ENCODE measurements at places on chromosomes 4 and X.

DNA sequence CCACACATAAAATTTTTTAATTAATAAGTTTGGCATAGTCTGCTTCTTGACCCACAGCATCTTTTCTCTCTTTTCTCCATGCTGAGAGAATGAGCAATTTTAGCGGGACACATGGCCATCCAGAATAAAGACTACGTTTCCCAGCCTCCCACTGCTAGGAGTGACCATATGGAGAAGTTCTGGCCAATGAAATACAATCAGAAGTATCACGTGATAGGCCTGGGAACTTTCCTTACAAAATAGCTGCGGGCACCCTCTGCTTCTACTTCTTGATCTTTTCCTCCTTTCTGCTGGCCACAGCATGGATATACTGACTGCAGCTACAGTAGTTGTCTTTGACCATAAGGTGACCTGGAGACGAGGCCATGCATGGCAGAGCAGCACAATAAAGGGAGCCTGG lies 348.0 kb downstream of the BCOR start:
- no peak for DNase-seq

- DNase-seq, result no peak
Measured at GRCh38 chr4:57628004-57628403, 517.8 kb upstream of the IGFBP7 start.

DNA sequence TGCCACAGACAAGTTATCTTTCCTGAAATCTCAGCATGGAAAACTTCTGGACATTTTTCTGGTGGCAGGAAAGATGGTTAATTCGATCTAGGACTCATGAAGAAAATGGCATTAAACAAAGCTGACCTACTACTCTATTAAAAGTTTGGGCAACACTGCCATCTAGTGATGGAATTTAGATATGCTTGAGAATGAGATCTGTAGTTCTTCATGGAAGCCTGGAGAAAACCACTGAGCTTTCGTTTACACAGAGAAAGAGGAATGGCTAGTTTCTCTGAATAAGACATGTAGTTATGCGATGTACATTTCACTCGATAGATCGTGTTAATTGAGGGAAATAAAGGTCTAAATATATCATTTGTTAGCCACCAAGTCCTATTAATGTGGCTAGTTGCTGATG lies 51.7 kb upstream of the CHRDL1 start:
- peak; percentile 52 for DNase-seq

GRCh38 chr4:24245491-24245820 lies 338.9 kb downstream of the DHX15 start:
- DNase-seq, result no peak

DNA sequence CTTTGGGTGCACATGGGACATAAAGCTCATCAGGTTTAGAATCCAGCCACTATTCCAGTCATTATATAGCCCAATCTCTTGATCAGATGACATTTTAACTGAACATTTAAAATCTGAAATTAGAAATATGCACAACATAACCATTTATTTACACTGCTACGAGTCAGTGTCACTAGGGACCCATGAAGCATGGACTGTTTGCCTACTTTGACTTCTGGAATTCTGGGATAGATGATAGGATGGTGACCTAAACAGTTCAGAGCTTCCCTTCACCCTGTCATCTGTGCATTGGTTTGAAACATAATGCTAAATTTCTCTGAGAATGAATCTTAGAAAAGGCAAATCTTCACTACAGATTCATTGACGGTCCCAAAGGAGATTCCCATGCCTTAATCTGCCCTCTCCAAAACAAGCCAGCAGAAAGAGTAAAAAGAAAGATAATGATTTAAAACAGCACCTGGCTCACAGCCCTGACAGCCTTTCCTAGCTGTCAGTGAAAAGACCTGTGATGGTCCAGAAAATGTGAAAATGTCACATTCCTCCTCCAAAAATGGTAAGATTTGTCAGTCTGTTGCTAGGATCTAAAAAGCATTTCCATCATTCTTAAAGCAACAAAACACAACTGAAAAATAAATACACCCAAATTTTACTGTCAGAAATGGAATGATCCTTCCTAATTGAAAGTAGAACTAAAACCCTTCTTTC lies 18.9 kb upstream of the HERC3 start:
- no peak for DNase-seq

DNA sequence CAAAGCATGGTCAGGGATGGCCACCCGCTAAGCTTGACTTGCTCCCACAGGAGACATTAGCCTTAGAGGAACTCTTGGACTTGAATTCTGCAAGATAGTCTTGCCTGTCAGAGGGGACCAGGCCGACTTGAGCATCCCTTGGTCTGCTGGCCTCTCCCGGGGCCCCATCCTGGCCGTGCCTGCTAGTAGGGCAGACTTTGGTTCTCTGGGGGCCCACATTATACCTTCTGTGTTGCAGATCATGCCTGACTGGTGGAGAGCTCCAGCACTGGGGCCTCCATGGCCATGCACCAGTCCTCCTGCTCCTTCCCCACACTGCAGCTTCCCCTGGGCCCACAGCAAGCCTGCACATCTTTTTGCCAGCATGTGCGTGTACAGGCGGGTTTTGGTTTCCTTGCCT lies 46.5 kb downstream of the DACH2 start:
- DNase-seq, result no peak

DNA sequence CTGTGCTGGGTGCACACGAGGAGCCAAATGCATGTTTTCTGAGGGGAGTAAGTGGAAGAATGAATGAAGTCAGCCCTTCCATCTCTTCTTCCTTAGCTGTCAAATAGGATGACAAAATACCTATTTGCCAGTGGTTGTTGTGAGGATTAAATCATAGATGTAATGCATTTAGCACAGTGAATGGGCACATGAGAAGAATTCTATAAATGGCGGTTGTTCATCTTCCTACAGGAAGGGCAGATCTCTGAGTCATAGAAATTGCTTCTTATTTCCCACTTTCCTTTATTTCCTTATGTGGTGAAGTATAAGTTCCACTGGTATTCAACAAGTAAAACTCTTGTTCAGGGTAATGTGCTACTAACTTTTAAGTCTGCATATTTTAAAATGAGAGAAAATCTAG lies 83.1 kb downstream of the SORBS2 start:
- DNase-seq, result no peak

GRCh38 chr4:23750125-23750524 lies 139.7 kb downstream of the PPARGC1A start:
- no peak for DNase-seq

GRCh38 chrX:126338916-126339315 lies 172.8 kb upstream of the DCAF12L2 start:
- no peak for DNase-seq

- no peak for DNase-seq
Measured at GRCh38 chrX:87578978-87579377, 61.4 kb downstream of the KLHL4 start.

DNA sequence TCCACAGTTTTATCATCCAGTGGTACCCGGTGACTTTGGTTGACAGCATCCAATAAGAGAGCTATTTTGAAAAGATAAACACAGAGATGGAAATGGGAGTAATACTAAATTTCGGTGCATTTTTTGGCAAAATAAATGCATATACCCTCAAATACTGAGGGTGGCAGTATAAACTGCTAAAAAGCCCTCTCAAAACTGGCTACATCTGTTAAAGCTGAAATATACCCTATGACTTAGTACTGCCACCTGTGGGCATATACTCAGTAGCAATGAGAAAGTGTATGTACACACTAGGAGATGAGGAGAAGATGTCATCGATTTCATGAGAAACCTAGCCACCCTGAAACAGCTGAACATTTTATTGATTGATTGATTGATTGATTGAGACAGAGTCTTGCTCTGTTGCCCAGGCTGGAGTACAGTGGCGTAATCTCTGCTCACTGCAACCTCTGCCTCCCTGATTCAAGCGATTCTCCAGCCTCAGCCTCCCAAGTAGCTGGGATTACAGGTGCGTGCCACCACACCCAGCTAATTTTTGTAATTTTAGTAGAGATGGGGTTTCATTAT lies 12.2 kb upstream of the TMEM128 start:
- peak; percentile 63 for DNase-seq

DNA sequence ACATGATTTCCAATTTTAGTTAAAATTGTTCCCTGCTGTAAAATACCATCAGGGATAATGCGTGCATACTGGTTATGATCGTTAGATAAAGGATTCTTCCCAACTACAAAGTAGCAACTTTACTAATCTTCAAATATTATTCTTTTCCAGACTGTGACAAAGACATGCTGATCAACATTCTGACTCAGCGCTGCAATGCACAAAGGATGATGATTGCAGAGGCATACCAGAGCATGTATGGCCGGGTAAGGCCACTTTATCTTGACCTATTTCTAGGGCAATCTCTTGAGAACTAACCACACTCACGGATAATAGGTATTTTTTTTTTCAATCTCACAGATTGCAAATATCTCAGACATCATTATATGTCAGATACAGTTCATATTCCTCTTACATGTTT lies 47.0 kb downstream of the ANXA10 start:
- DNase-seq, result no peak

DNA sequence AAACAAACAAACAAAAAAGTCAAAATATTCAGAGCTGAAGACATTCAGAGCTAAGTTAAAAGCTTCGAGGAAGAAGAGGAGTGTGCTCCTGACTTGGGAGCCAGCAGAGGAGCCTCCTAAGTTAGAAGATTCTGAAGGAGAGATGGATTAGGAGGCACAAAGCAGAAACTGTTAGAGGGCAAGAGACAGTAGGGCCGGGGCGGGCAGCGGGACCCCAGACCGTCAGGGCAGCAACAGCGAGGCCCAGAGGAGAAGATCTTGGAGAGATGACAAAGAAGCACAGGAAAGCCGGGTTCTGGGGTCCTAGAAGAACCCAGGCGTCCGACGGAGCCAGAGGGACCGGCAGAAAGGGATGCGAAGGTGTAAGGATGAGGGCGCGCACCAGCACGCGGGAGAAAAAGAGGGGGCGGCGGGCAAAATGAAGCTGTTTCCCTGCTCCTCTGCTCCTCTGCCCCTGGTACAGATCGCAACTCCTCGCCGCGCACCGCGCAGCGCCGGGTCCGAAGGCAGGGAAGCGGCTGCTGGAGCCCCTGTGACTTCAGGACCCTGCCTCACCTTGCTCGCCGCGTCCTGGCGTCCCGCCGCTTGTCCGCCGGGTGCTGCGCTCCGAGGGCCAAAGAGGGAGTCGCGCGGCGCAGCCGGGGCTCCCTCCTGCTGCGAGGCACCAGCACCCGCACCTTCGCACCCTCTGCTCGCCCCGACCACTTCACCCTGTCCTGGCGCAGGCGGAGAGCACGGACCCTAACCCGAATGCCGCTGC lies 477 bp downstream of the KLHL13 start:
- DNase-seq, result no peak

DNA sequence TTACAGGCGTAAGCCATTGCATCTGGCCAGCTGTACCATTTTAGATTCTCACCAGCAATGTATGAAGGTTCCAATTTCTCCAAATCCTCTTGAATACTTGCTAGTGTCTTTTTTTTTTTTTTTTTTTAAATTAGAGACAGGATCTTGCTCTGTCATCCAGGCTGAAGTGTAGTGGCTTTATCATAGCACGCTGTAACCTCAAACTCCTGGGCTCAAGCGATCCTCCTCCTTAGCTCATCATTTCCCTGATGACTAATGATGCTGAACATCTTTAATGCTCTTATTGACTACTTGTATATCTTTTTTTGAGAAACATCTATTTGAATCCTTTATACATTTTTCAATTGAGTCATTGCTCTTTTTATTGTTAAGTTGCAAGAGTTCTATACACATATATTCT lies 40.3 kb downstream of the HDAC8 start:
- DNase-seq, result no peak

GRCh38 chrX:97260679-97261078 lies 377.0 kb downstream of the RPA4 start:
- no peak for DNase-seq

DNA sequence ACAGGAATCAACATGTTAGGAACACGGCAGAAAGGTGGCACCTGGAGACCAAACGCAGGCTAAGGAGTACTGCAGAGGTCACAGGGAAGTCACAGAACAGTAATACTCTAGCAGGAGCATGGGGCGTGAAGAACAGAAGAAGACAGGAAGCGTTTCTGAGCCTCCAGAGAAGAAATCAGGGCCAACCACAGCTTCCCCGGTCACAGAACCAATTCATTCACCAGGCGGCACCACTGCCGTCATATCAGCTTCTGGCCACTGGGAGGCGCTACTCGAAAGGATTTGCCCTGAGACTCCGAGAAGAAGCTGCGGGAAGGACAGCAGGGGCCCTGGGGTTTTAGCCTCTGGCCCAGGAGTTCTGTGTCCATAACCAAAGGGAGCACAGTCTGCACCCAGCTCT lies 78.0 kb upstream of the DRD5 start:
- DNase-seq, result peak; percentile 74

GRCh38 chrX:11064851-11065600 lies 46.1 kb upstream of the HCCS start:
- DNase-seq, result no peak

DNA sequence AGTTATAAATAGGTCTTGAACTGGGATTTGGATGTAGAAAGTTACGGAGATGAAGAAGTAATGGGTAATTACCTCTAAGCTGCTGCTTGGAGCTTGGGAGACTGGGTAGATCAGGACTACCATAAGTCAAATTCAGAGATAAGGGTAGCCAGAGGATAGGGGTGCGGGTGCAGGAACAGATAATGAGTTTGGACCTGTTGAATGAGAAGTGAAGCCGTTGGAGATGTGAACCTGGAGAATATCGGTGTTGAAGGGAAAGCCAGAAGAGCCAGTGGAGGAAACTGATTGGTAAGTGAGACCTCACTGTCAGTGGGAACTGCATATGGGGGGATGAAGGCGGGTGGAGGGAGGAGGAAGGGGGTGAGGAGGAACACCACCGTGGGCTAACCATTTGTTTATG lies 618 bp upstream of the FOXO4 start:
- DNase-seq, result no peak

GRCh38 chr4:169030562-169030982 lies 20.5 kb upstream of the CBR4 start:
- no peak for DNase-seq

DNA sequence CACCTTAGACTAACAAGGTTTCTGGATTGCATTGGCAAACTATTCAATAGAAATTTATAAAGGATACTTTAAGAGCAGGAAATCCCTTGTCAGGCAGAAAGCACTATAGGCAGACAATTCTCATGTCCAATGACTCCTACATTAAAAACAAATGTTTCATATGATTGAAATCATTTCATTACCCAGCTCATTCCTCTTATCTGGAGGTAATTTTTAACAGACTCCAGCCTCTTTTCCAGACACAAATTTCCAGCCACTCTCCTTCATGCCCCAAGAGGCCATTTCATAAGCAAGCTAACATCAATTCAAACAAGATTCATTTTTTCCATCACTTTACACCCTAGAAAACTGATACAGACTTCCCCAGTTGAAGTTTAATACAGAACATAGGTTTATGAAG lies 495.1 kb upstream of the FRG1 start:
- DNase-seq, result no peak

DNA sequence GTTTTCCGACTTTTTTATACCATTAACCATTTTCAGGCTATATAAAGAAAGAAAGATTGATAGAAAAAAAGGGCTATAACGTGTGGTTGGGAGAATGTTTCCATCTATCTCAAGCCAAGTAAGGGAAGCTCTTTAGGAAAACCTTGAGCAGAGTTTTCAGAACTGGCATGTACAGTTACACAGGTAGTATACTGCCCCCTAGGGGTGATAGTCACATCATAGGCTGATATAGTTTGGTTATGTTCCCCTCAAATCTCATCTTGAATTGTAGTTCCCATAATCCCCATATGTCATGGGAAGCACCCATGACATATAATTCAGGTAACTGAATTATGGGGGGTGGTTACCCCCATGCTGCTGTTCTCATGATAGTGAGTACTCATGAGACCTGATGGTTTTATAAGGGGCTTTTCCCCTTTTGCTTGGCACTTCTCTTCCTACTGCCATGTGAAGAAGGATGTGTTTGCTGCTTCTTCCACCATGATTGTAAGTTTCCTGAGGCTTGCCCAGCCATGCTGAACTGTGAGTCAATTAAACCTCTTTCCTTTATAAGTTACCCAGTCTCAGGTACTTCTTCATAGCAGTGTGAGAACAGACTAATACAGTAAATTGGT lies 186.8 kb downstream of the TMA16 start:
- DNase-seq, result peak; percentile 70
